ENCODE measurements at places on chromosomes 2 and 18.

GRCh38 chr2:181364492-181365170 lies 92.6 kb upstream of the ITGA4 start:
- DNase-seq, result no peak

GRCh38 chr2:46651363-46652099 lies 172.2 kb downstream of the TMEM247 start:
- DNase-seq, result no peak

DNA sequence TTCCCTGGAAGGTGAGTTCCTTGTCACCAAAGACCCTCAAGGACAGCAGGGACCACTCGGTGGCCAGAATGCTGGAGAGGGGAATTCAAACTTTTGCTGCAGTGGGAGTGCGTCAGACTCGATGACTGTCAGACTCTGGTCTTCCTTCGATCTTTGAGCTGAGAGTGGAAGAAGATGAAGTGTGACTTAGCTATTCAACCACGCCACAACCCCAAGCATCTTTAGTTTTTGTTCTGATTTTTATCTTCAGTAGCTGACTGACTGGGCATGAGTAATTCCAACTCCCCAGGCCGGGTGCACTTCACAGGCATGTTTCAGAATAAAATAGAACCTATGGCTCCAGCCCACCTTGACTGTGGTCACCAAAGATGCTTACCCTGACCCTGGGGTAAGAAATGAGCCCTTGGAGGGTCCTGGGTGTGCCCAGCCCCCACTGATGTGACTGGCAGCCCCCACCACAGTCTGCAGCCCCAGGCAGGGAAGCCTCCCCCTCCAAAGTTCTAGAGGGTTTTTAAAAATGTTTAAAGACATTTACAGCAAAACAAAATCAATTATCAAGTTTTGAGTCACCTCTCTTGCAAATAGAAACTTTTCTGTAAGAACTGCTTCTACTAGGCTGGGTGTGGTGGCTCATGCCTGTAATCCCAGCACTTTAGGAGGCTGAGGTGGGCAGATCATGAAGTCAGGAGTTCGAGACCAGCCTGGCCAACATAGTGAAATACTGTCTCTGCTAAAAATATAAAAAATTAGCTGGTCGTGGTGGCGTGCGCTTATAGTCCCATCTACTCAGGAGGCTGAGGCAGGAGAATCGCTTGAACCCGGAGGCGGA lies 24.9 kb upstream of the YWHAQ start:
- peak; percentile 64 for DNase-seq

GRCh38 chr2:624551-625347 lies 52.5 kb downstream of the TMEM18 start:
- DNase-seq, result no peak

- DNase-seq, result no peak
Measured at GRCh38 chr2:226970362-226970761, 134.5 kb downstream of the RHBDD1 start.

GRCh38 chr2:46525522-46526155 lies 46.3 kb downstream of the TMEM247 start:
- no peak for DNase-seq

DNA sequence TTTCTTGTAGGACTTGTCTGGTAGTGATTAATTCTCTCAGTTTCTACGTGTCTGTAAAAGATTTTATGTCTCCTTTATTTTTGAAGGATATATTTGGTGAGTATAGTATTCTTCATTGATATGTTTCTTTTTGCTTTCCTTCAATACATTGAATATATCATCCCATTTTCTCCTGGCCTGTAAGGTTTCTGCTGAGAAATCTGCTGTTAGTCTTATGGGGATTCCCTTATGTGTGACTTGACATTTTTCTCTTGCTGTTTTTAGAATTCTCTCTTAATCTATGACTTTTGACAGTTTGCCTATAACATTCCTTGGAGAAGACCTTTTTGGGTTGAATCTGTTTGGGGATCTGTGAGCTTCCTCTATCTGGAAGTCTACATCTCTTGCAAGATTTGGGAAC lies 281.0 kb upstream of the MEIS1 start:
- DNase-seq, result no peak

DNA sequence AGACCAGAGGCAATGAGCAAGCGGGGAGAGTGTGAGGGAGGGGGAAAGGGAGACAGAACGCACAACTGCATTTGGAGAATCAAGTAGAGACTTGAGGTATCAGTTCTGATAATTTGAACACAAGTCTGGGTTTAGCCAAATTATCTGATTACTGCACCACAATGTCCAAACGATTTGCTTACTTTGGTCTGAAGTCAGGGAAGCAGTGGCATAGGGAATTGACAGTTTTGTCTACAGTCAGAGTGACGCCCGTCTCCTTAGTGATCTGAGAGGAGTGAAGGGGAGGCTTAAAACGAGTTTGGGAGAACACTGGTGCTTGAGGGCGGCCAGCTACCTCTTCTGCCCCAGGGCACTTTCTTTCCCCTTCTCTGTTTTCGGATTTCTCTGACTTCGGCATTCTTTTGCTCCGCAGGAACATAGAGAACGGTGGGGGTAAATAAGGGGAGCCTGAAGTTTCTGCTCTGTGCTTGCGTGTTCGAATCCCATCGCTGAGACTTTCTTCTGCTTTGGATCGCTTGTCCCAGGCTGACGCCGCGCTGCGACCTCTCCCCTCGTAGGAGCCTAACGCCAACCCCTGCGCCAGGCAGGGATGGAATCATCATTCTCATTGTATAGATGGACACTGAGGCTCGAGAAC lies 2.9 kb upstream of the DLX2 start:
- DNase-seq, result no peak

GRCh38 chr18:63054901-63055584 lies 264.5 kb downstream of the BCL2 start:
- DNase-seq, result no peak

- no peak for DNase-seq
Measured at GRCh38 chr2:168453404-168453803, 2.7 kb upstream of the CERS6 start.

DNA sequence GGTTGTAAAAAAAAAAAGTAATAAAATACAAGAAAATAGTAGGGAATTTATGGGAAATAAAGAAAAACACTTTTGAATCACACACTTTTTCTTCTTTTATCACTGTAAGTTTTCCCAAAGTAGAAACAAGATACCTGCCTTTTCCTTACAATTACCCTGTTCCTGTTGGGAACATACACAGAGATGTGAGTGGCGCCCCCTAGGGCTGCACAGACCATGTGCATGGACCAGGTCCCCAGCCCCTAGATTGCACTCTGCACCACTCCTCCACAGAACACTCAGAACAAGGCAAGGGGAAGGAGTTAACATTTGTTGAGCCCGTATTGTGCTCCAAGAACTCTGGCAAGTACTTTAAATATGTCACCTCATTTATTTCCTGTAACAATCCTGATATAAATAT lies 118.7 kb upstream of the NRP2 start:
- DNase-seq, result no peak

GRCh38 chr2:223217373-223217772 lies 165.4 kb downstream of the KCNE4 start:
- DNase-seq, result no peak

All from CD4-positive, alpha-beta T cell treated with Interleukin-2 at 100 ng/mL for 4 hours (primary cell).